Activated B cell treated with CpG ODN at 0.5 μM for 24 hours (primary cell): ENCODE measurements at places on chromosomes 7 and 10. TPM values are rescaled to one million over a fixed set of nuclear protein-coding genes. Genes with fewer than 3 reads are reported as not detected.

KLLN gene
- total RNA-seq: 2.4 and 2.6 TPM in 2 replicates

DNA sequence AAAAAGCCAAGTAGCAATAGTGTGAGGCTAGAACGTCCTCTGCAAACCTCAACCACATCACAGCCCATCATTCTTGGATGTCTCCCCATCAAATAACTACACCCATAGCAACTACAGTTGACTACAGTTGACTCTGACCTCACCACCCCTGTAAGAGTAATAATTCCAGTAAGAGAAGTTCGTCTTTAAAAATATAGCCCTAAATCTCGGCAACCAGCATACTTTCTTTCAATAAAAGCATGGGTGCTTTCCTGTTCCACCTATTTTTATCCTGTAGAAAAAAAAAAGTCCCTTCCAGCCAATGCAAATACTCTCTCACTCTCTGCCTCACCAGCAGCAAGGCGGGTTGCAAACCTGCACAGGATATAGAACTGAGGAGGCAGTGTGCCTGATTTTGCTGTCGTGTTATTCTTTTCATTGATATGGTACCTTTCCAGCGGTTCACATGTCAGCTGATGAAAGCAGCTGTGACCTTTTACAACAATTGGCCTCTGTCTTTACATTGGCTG is 187.5 kb upstream of the NFE2L3 start:
- no peak for DNase-seq

DNA sequence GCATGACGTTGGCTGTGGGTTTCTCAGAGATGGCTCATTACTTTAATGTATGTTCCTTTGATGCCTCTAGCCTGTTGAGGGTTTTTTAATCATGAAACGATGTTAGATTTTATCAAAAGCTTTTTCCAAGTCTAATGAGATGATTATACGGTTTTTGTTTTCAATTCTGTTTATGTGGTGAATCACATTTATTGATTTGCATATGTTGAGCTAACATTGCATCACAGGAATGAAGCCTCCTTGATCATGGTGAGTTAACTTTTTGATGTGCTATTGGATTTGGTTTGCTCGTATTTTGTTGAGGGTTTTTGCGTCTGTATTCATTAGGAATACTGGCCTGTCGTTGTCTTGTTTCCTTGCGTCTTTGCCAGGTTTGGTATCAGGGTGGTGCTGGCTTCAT is 52.3 kb upstream of the PTPN12 start:
- DNase-seq: no peak

GAD2 gene
- not detected in 2 replicates for total RNA-seq

- no peak for DNase-seq
Observed at GRCh38 chr10:33382216-33382600, 47.7 kb upstream of the NRP1 start.

DNA sequence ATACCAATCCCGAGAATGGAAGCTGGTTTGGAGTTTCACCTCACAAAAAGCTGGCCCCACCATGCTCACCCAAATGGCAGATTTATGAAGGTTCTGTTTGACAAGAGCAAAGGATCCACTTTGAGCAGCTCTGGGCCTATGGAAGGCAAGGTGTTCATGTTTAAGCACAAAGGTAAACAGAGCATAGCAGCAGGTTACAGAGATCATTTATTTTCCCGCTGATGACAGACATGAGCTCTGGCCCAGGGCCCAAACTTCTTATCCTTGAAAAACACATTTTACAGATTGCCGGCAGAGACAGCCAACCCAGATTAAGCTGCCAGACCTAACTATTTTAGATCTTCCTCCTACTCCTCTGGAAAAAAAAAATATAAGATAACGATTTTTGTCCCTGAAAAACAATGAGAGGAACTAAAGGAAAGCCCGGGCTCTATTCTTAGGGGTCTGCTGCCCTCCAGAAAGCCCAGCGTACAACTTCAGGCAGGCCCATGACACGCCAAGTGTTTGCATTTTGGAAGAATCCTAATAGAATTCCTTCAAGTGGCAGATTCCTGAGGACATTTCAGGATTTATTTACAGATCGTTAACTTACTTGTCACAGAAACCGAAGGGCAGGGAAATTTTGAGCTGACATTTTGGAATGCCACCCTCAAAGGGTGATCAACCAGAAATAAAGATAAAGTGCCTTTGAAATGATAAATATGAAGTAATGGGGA is 40.0 kb downstream of the SYPL1 start:
- no peak for DNase-seq
